ENCODE measurements at places on chromosomes 4 and X.

DNA sequence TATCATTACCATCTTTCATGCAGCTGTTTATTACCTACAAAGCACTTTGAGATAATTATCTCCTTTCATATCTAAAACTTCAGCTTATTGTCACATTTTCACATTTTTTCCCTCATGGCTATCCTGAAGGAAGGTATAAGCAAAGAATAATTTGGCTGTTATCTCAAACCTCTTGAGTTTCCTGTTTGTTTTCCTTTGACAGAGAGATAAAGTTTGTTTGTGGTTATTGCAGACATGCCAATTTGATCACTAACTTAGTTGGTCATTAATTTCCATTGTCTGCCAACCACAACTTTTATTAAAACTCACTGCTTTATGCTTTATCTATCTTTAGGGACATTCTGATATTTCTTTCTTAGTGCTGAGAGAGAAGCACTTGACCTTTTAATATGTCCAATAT is 89.8 kb upstream of the SPANXB1 start:
- DNase-seq: no peak

DNA sequence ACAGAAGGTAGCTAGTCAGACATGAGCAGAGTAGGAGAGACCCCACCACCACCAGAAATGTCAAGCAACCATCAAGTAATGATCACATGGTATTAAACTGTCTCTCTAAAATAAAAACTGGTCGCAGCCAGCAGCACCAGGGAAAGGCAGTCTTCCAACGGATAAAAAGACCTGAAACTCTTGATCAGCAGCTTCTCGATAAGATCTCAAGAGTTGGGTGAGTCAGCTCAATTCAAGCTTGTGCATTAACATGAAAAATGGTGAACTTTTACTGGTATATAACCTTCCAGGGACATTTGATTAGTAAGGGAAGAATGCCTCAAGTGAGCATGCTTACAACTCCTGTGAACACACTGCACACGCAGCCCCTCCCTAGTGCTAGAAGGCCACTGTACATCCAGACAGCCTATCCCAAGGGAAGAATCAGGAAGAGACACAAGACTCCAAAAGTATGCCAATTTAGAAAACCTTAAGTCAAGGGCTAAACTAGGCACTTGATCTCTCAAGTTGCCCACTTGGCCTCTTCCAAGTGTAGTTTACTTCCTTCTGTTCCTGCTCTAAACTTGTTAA is 270.0 kb upstream of the GNPDA2 start:
- no peak for DNase-seq

DNA sequence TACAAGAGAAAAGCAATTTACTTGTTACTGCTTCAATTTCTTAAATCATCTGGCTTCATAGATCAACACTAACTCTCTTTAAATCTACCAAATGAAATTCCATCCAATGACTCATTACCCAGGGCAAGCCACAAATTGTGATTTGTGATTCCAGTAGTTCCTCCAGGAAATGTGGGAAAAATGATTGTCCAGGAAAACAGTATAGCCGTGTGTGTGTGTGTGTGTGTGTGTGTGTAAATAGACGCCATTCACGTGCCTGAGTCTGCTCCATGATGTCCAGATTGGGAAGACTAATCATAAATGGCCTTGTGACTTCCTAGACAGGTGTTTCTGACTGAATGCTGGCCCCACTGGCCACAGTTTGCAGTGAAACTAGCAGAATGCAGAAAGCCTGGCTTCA is 121.3 kb downstream of the HS6ST2 start:
- no peak for DNase-seq

DNA sequence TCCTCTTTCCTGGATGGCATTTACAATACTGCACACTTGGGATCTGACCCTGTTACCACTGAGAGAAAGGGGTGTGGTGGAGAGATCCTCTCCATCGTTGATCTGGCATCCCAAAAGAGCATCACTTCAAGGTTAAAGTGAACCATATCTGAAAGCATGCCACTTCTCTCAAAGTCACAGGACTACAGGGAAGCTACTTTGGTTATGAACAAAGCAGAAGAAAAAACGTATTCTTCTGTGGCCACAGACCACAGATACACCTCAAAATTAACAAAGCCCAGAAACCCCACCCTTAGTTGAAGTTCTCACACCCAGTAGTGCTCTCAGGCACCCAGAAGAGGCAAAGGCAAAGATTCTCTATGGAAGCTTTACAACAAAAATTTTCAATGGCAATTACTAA is 108.3 kb downstream of the JADE1 start:
- no peak for DNase-seq

- peak; percentile 55 for DNase-seq
These were observed 298.8 kb upstream of the TAPT1 start for GRCh38 chr4:16524911-16525554.

DNA sequence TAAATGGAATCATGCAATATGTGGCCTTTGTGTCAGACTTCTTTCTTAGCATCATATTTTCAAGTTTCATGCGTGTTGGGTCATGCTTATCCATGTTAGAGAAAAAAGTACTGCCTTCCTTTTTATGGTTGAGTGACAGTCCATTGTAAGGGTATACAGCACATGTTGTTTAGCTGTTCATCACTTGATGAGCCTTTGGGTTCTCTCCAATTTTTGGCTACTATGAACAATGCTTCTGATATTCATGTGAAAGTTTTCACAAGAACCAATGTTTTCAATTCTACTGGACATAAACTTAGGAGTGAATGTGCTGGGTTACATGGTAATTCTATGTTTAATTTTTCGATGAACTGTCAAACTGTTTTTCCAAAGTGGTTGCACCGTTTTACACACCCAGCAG is 28.1 kb upstream of the LNX1 start:
- no peak for DNase-seq

DNA sequence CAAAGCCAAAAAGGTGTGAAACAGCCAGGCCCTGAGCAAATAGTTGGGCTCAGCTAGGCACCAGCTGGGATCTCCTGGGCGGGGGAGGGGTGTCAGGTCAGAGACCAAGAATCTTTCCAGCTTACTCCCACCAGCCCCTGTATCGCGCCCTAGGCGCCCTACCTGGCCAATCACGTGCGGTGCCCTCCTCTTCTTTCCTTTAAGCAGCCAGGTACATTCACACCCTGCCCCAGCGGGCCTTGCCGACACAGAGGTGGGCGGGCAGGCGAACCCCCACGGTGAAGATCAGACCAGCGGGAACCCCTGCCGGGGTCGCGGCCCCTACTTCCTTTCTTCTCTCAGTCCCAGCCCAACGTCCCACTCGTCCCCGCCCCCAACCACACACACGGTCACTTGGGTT is 9.1 kb downstream of the ARHGAP36 start:
- DNase-seq: no peak

DNA sequence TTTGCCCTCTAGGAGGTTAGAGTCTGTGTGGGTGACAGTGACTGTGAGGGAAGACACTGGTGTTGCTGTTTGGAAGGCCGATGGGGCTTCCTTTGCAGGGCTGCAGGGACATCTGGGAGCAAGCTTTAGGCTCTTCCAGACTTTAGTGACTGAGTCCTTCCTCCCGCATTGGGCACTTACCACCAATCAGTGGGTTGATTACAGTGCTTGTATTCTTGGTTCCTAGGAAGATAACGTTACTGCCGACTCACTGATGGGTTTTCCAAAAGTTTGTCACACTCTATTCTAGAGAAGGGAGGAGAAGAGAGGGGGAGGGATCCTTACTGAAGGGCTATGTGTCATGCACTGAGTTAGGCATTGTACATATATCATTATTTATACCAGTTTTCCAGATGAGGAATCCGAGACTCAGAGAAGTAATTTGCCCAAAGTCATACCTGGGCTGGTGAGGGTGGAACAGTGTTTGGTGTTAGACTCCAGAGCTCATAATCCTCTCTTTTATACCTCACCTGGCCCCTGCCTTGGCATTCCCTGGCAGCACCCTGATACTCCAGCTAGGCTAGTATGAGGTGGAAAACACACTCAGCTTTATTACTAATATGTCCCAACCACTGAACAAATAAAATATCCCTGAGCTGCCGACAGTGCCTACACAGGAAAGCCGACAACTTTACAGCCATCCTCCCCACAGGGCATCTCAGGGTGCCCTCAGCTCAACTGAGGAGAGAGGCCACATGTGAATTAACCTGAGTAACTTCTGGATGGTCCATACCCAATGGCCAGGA is 3.8 kb downstream of the CHST7 start:
- no peak for DNase-seq

DNA sequence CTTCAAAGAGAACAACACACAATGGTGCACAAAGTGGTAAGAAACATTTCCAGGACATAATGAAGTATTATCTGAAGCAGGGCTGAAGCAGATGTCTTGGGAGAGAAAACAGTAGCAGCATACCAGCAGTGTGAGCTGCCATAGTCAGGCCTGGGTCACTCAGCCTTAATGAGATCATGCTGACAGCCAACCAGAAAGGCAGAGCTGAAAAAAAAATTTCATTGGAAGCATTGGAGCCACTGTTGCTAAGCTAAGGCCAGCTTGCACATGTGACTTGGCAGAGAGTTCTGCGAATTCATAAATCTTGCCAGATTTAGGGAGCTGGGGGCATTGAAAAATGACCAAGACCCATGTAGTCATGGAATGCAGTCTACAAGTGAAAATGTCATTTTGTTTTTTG is 444.0 kb upstream of the PITX2 start:
- DNase-seq: no peak

GRCh38 chrX:44889824-44890223 is 16.8 kb downstream of the KDM6A start:
- DNase-seq: no peak

- DNase-seq: no peak
These were observed 1.9 kb upstream of the TMEM185A start for GRCh38 chrX:149633511-149633910.

GRCh38 chr4:106583108-106583507 is 214.5 kb upstream of the GIMD1 start:
- no peak for DNase-seq

DNA sequence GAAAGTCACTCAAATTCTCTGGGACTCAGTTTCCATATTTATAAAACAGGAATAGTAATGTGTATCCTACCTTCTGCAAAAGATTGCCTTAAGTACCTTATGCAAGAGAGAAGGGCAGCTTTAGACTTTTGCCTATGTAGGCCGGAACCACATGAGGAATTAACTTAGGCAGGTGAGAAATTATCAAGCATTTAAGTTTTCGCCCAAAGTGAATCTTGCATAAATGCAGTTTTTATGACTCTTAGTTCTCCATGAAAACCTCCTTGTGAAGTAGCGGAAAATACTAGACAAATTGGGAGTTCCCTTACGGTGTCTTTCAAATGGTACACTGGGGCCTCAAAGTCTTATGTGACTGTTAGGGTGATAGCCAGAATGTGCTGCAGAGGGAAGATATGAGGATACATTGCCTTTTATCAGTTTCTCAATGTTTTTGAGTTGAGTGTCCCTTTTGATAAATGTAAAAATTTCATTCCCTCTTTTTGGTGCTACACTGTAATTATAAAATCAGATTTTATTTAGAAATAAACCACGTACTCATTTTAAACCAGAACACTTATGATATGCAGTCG is 2.6 kb downstream of the SH2D1A start:
- DNase-seq: no peak

DNA sequence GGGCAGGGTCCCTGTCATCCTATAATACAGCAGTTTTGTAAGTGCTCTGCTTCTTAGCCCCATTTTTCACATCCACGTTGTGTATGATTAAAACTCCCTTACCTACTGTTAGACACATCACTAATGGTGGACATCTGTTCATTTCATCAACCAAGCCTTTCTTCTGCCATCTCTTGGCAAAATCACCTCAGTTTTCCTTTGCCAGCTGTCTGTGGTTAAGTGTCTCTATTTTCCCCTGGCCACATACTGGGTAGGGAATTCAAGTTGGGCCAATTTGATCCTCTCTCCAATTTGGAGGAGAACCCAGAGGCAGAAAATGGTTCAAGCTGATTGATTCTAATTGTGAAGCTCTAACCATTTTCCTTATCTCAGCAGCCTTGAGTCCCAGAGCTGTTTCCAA is 436.1 kb downstream of the PCDH7 start:
- no peak for DNase-seq

- DNase-seq: no peak
These were observed 37.6 kb downstream of the PLS3 start for GRCh38 chrX:115598556-115598955.

DNA sequence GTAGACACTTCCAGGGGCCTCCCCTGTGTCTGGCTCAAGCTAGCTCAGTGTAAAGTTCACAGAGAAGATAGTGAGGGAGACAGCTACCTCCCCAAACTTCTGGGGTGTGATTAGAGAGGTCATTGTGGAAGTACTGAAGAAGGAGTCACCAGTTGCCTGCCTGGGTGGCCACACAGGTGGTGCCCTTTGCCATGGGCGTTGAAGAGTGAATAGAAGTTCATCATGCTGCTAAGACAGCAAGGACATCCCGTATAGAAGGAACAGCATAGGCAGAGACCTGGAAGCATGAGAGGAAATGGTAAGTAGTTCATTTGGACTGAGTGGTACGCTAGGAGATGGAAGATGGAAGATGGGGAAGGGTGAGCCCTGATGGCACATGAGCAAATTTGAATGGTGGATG is 110.1 kb downstream of the PJA1 start:
- no peak for DNase-seq

DNA sequence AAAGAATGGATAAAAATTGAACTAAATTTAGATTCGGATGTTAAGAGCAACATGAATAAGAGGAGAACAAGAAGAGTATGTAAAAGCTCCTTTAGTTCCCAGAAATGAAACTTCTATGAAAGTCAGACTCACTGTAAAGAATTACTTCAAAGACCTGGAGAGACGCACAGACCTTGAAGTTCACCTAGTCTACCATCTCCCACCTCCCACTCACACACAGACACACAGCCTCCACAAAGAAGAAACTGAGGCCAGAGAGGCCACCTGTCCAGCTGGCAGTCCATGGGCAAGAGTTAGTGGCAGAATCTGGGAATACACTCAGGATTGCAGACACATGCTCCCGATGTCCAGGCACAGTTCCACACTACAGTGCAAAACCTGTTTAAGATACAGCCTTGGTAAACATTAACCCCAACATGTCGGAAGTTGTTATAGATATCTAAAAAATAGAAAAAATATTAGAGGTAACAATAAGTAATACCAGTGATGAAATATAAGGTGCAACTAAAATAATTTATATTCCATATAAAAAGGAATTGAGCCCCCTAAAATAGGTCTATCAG is 288.8 kb downstream of the INPP4B start:
- no peak for DNase-seq

DNA sequence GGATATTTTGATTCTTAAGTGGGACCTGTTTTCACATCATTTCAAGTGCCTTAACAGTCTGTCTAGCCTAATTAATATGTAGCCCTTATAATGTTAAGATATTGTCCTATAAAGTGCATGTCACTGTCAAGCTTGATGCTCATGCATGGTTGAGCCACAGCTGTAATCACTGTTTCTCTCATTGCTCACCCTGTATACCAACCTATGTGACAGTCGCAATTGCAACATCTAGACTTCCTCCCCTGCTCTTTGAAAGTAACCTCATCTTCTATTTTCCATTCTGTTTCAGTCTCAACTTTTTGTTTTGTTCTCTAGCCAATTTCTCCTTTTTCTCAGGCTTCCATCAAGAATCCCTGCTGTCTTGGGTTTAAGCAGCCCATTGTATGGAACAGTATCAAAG is 24.4 kb upstream of the MSL3 start:
- DNase-seq: no peak

DNA sequence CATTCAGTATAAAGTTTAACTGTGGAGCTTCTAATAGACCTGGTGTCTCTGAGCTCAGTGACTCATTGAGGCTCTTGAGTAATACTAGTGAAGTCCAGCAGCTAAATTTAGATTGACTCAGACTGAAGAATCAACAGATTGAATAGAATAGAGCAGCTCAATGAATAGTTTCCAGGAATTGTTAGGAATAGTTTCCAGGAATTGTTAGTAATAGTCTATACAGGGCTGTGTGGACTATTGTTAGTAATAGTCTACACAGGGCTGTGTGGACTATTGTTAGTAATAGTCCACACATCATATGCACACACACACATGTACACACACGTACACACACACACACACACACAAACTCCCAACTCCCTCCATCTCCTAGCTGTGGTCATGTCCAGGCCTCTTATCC is 3.0 kb downstream of the GIMD1 start:
- no peak for DNase-seq
